Mesothelial cell of epicardium (in vitro differentiated cells): ENCODE measurements at places on chromosomes 7 and 10. TPM values are rescaled to one million over a fixed set of nuclear protein-coding genes. Genes with fewer than 3 reads are reported as not detected.
A peak's percentile ranks its signal among the peaks of the same experiment; 100 is the strongest.

The SYT15B gene
- 0.73 to 1.3 TPM (median 0.81 TPM) in 3 replicates for total RNA-seq

DNA sequence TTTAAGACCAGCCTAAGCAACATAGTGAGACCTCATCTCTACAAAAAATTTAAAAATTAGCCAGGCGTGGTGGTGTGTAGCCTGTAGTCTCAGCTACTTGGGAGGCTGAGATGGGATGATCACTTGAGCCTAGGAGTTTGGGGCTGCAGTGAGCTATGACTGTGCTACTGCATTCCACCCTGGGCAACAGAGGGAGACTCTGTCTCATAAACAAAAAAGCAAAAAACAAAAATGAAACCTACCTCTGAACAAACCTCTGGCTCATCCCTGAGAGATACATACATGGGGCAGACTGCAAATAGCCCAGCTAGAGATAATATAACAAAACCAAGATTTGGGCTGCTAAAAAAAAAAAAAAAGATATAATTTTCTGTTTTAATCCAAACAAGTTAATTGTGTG lies 19.5 kb downstream of the C10orf67 start:
- DNase-seq, result no peak
- no peak overlapping the region for H3K4me3 ChIP-seq
- H3K27me3 ChIP-seq, result peaks cover 35% of the 10 kb centered on the region
- no peaks in the 10 kb centered on the region for H3K36me3 ChIP-seq
- no peaks in the 10 kb centered on the region for H3K4me1 ChIP-seq

The CADPS2 gene
- total RNA-seq, result 1.9 to 2.7 TPM (median 2.3 TPM) in 3 replicates

The LBX1 gene
- total RNA-seq, result not detected in 3 replicates

The RNF32 gene
- total RNA-seq, result 0.59 to 1.5 TPM (median 1.4 TPM) in 3 replicates

GRCh38 chr10:6647811-6648526 lies 67.9 kb upstream of the PRKCQ start:
- H3K4me1 ChIP-seq, result no peaks in the 10 kb centered on the region
- H3K36me3 ChIP-seq, result no peaks in the 10 kb centered on the region
- H3K27ac ChIP-seq, result no peak overlapping the region

- no peak for DNase-seq
- no peaks in the 10 kb centered on the region for H3K27me3 ChIP-seq
- no peaks in the 10 kb centered on the region for H3K4me1 ChIP-seq
- no peak overlapping the region for H3K4me3 ChIP-seq
- no peak overlapping the region for H3K27ac ChIP-seq
- peaks cover 25% of the 10 kb centered on the region for H3K36me3 ChIP-seq
Measured at GRCh38 chr7:129401228-129401966, 32.8 kb upstream of the STRIP2 start.

DNA sequence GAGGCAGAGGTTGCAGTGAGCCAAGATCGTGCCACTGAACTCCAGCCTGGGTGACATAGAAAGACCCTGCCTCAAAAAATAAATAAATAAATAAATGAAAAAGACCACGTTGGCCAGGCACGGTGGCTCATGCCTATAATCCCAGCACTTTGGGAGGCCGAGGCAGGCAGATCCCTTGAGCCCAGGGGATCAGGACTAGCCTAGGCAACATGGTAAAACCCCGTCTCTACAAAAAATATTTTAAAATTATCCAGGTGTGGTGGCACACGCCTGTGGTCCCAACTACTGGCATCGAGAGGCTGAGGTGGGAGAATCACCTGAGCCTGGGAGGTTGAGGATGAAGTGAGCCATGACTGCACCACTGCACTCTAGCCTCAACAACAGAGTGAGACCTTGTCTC lies 116.7 kb upstream of the PDLIM1 start:
- H3K27ac ChIP-seq, result no peak overlapping the region
- no peaks in the 10 kb centered on the region for H3K27me3 ChIP-seq
- H3K4me1 ChIP-seq, result no peaks in the 10 kb centered on the region
- H3K4me3 ChIP-seq, result no peak overlapping the region

DNA sequence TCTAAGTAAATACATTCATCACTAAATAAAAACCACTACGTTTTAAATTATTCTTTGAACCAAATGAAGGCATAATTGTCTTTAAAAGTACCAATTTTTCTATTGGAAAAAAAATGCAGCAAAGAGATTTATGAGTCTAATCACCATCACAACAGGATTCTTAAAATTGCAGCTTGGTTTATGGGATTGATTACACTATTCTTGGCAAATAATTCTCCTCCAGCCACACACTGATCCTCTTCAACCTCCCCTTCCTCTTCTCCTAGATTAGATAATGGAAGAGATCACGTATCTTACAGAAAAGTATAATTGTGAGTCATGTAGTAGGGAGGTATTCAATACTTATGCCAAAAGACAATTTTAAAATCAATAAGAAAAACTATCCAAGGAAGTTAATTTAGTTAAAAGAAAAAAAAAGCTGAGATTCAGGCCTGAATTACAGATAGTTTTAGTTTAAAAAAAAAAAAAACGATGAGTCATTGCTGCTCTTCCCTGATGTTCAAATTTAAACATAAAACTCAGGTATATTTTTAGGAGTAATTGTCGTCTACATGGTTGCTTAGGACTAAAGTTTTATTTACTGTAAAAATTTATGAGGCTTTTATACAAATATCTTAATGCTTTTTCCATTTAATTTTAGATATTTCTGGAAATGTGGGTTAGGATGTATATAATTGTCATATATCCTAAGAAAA lies 133.7 kb upstream of the CDK1 start:
- H3K4me1 ChIP-seq, result peaks cover 29% of the 10 kb centered on the region
- H3K36me3 ChIP-seq, result peaks cover 6% of the 10 kb centered on the region
- no peaks in the 10 kb centered on the region for H3K27me3 ChIP-seq
- no peak for DNase-seq
- peak overlapping the region; percentile 62 for H3K27ac ChIP-seq

- no peak for DNase-seq
- H3K4me3 ChIP-seq, result no peak overlapping the region
- peaks cover 50% of the 10 kb centered on the region for H3K27me3 ChIP-seq
- H3K36me3 ChIP-seq, result no peaks in the 10 kb centered on the region
Measured at GRCh38 chr10:1374511-1375345, 318.5 kb downstream of the WDR37 start.

The PLAC9 gene
- 24.0 to 30.3 TPM (median 25.1 TPM) in 3 replicates for total RNA-seq

The ASAH2 gene
- total RNA-seq, result 7.1 to 8.3 TPM (median 8.1 TPM) in 3 replicates

The COL28A1 gene
- total RNA-seq, result 1.6 to 1.8 TPM (median 1.7 TPM) in 3 replicates

DNA sequence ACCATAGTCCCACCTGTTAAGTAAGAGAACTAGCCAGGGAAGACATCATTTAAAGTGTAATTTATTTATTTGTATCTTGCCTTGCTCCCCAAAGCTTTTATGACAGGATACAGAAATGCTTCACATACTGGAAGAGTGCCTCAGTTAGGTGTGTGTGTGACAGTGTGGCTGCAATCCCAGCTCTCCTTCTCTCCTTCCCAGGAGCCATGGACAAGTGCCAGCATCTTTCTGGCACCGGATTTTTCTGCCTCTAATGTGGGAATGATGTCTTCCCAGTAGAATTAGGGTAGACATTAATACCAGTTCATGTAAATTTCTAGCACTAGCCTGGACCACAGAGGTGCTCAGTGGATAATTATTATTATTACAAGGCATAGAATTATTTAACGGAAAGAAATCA lies 30.3 kb upstream of the ATXN7L1 start:
- H3K27me3 ChIP-seq, result no peaks in the 10 kb centered on the region
- H3K4me3 ChIP-seq, result no peak overlapping the region
- no peak overlapping the region for H3K27ac ChIP-seq
- H3K36me3 ChIP-seq, result peaks cover 4% of the 10 kb centered on the region
- DNase-seq, result no peak
- H3K4me1 ChIP-seq, result no peaks in the 10 kb centered on the region

DNA sequence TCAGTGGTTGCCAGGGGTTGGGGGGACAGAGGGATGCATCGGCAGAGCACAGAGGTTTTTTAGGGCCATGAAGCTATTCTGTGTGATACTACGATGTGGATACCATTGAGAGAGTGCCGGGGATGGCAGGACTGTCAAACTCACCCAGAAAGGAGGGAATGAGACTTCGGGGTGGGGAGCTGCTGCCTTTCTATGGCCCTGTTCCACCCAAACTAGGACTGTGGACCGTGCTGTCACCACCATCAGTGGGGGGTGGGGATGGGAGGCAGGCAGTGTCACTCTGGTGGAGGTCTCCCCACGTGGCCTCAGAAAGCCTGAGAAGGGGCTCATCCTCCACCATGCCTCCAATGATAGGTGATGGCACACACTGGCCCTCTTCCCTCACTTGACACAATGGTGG lies 146.2 kb downstream of the PTPN20 start:
- peaks cover 6% of the 10 kb centered on the region for H3K4me1 ChIP-seq
- H3K36me3 ChIP-seq, result no peaks in the 10 kb centered on the region
- H3K27me3 ChIP-seq, result peaks cover 47% of the 10 kb centered on the region
- H3K4me3 ChIP-seq, result no peak overlapping the region
- no peak overlapping the region for H3K27ac ChIP-seq
- peak; percentile 6 for DNase-seq

The IQCE gene
- total RNA-seq, result 26.6 to 29.6 TPM (median 26.6 TPM) in 3 replicates

- DNase-seq, result no peak
- H3K27me3 ChIP-seq, result no peaks in the 10 kb centered on the region
- H3K36me3 ChIP-seq, result no peaks in the 10 kb centered on the region
- no peak overlapping the region for H3K27ac ChIP-seq
- no peaks in the 10 kb centered on the region for H3K4me1 ChIP-seq
- no peak overlapping the region for H3K4me3 ChIP-seq
Measured at GRCh38 chr10:71740069-71740653, 20.6 kb upstream of the C10orf105 start.

The CCDC172 gene
- total RNA-seq, result not detected in 3 replicates

DNA sequence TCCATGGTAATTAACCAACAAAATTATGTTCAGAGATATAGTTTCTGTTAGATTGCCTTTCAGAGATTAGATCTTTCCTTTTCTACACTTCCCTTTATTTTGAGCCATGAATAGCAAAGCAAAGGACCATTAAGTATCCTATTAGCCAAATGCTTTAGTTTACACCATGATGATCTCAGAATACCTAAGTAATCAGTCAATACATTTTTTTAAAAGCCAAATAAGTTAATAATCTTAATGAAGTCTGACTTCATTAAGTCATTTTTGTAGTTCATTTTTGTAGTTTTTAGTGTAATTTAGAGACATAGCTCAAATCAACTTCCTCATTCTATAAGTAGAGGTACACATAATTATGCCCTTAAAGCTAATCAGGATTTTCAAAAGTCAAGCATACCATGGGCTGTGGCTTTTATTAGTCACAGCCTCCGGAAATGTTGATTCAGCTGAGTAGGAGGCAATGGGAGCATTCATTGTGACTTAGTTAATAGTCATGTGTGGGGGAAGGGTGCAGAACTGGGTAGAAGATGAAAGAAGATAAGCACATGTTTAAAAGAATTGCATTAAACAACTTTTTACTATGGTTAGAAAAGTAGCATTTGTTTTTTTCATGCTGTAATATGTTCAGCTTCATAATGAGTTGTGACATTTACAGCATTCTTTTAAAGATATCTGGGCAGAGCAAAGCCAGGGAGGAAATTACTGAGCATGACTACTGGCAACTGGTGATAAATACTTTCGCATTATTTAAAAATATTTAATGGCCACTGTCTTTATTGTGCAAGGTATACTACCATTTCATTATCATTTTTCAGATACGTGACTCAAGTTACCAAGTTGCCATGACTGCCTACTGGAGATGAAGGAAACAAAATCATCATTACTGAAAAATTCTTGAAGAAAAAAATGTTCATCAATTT lies 57.3 kb upstream of the CCDC71L start:
- H3K4me1 ChIP-seq, result no peaks in the 10 kb centered on the region
- no peaks in the 10 kb centered on the region for H3K36me3 ChIP-seq
- DNase-seq, result no peak
- no peak overlapping the region for H3K4me3 ChIP-seq
- H3K27ac ChIP-seq, result no peak overlapping the region
- H3K27me3 ChIP-seq, result peaks cover 18% of the 10 kb centered on the region

DNA sequence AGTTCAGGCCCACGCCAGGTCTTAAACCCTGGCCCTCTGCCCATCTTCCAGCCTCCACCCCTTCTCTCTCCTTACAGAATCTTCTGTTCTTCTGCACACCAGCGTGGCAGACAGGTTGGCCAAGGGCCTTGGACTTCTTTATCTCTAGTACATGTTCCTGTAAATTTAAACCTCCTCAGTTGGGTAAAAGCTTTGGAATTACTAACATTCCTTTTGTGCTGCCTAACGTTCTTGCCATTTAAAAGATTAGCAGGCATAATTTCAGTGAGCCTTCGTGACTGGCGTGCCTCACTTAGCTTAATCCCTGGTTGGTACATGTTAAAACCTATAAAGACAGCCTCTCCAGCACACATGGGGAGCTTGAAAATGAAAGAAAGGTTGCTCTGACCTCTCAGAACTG lies 192.2 kb downstream of the CUX1 start:
- H3K4me3 ChIP-seq, result no peak overlapping the region
- H3K27me3 ChIP-seq, result peaks cover 5% of the 10 kb centered on the region
- peak overlapping the region; percentile 96 for H3K27ac ChIP-seq
- peaks cover 10% of the 10 kb centered on the region for H3K36me3 ChIP-seq
- H3K4me1 ChIP-seq, result peaks cover 46% of the 10 kb centered on the region
- DNase-seq, result no peak

- no peak overlapping the region for H3K27ac ChIP-seq
- peaks cover 2% of the 10 kb centered on the region for H3K27me3 ChIP-seq
- no peak overlapping the region for H3K4me3 ChIP-seq
- H3K36me3 ChIP-seq, result no peaks in the 10 kb centered on the region
- H3K4me1 ChIP-seq, result no peaks in the 10 kb centered on the region
Measured at GRCh38 chr10:2117641-2118040, 380.3 kb upstream of the ADARB2 start.

DNA sequence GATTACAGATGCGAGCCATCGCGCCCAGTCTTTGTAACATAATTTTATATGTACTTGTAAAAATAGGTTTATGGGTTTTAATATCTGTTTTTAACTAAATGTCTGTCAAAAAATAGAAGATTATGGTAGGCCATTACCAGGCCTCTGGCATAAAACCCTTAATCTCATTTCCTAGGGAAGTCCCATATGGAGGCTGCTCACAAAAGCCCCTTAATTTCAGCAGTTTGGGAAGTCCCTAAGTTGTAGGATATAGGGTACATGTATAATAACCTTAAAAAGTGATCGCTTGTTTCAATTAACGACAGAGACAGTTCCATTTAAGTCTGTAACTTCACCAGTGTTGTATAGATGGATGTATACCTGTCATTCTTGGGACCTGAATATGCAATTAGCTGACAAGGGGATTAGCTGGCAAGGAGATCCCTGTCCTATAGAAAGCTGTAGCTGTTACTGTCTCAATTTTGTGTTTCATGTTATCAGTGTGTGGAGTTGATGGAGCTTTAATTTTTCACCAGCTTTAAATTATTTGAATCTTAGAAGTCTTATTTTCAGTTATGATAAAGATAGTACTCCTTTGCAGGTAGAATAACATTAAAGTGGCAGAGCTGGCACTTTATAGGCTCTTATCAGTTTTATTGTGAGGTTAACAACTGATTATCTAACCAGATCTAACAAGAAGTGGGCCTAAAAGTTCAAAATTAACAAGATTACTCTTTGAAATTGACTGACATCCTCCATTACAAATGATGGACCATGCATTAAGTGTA lies 10.5 kb downstream of the TRIM24 start:
- H3K27ac ChIP-seq, result no peak overlapping the region
- H3K36me3 ChIP-seq, result peaks cover 3% of the 10 kb centered on the region
- H3K4me1 ChIP-seq, result peaks cover 38% of the 10 kb centered on the region

- DNase-seq, result no peak
- H3K36me3 ChIP-seq, result no peaks in the 10 kb centered on the region
- H3K4me1 ChIP-seq, result peaks cover 14% of the 10 kb centered on the region
- H3K27ac ChIP-seq, result no peak overlapping the region
- no peak overlapping the region for H3K4me3 ChIP-seq
Measured at GRCh38 chr10:69913606-69914382, 112.1 kb downstream of the COL13A1 start.
